Fibroblast of villous mesenchyme (primary cell): ENCODE measurements at places on chromosomes 4 and X. TPM values are rescaled to one million over a fixed set of nuclear protein-coding genes. Genes with fewer than 3 reads are reported as not detected.

IL2RG gene
- not detected in 2 replicates for total RNA-seq

USP27X gene
- total RNA-seq = 2.6 TPM in 2 replicates

SLC34A2 gene
- total RNA-seq = not detected in 2 replicates

- DNase-seq = no peak
Measured at GRCh38 chr4:150909116-150909515, 106.0 kb downstream of the LRBA start.

GRCh38 chr4:1112174-1112820, 1.1 kb downstream of the RNF212 start:
- DNase-seq = no peak

DNA sequence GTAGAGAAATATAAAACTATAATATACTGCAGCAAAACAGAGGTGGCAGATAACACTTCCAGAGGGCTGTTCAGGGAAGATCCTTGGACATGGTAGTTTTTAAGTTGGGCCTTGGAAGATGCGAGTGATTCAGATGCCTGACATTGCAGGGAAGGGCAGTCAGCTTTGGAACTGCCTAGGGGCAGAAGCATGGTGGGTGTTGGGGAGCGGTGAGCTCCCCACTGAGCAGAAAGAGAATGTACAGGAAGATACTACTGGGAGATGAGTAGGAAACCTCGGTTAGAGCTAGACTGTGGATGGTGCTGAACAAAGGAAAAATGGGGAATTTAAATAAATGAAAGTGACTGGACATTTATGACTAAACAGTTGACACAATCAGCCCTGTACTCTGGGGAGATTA, 24.9 kb upstream of the SEC24B start:
- no peak for DNase-seq

DNA sequence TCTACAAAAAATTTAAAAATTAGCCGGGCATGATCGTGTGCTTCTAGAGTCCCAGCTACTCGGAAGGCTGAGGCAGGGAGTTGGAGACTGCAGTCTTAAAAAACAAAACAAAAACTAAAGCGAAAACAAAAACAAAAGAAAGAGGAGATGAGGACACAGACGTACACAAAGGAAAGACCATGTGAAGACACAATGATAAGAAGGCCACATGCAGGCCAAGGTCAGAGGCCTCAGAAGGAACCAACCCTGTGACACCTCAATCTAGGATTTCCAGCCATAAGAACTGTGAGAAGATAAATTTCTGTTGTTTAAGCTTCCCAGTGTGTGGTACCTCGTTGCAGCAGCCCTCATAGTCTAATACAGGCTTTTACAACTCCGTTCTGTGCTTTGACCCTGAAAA, 177.0 kb upstream of the ATP6AP2 start:
- no peak for DNase-seq

- no peak for DNase-seq
Measured at GRCh38 chrX:2596555-2597255, 94.4 kb upstream of the CD99 start.
